ENCODE measurements at places on chromosomes 6 and 20.

DNA sequence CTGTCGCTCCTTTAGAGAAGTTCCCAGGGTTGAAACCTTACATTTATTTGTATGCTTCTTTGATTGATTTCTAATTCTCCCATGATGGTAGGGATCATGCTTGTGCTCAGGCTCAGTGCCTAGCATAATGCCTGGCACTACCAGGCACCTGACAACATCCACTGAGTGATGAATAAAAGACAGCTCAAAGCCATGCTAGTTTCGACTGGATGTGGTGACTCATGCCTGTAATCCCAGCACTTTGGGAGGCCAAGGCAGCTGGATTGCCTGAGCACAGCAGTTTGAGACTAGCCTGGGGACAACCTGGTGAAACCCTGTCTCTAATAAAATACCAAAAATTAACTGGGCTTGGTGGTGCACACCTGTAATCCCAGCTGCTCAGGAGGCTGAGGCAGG lies 11.6 kb upstream of the CD164 start:
- no peak for DNase-seq

DNA sequence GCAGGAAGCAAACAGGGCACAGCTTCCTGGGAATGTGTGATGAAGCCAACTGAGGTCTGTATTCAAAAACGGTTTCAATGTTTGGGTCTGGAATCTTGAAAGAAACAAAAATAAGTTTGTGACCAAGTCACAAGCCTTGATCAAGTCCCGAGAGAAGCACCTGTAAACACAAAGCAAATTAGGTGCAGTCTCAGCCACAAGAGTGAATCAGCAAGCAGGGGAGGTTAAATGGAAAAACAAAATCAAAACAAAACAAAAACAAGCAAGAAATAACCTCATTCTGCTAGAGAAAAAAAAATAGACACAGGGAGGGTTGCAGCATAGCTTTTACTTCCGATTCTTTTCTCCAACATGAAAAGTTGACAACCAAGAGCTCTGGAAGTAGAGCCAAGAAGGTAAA lies 201.7 kb downstream of the CLIC5 start:
- no peak for DNase-seq

DNA sequence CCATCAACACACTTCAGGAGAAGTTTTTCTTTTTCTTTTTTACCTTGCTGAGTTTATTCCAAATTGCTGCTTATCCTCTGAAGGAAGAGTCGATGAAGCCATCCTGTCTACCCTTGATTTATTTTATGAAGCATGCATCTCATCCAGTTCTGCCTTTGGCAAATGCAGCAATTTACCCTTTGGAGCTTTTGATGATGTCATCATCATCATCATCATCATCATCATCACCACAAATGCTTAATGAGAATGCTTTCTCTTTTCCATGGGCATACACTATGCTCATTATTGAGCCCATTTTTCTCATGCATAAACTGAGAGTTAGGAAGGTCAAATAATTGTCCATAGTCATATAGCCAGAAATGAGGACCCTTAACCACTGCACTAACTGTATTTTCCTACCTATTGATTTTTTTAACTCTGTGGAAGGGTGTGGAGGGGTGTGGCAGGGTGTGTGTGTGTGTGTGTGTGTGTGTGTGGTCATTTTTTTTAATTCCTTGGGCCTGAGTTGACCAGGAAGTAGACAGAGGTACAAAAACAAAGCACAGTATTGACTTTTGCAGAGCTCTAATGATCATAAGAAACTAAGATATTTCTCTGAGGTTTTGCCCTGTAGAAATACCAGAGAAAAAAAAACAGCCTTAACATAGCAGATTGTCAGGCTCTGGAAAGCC lies 82.8 kb downstream of the COL9A1 start:
- DNase-seq = no peak

DNA sequence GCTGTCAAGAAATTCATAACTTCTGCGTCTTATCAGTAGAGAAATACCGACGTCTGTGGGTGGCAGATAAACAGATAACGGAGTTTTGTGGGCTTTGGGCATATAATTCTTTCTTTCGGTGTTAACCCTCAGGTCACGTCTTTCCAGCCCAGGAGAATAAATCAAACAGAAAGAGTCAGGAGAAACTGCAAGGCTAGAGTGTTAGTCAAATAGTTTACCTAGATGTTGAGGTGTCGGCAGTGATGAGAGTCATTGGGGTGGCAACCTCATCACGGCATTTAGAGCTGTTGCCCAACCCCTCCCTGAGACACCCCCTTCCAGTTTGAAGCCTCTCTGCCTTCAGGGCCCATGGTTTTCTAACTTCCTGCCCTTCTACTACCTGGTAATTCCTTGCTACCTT lies 49.5 kb downstream of the ADTRP start:
- no peak for DNase-seq

GRCh38 chr20:64099086-64099786 lies 8.1 kb downstream of the NPBWR2 start:
- peak; percentile 44 for DNase-seq

DNA sequence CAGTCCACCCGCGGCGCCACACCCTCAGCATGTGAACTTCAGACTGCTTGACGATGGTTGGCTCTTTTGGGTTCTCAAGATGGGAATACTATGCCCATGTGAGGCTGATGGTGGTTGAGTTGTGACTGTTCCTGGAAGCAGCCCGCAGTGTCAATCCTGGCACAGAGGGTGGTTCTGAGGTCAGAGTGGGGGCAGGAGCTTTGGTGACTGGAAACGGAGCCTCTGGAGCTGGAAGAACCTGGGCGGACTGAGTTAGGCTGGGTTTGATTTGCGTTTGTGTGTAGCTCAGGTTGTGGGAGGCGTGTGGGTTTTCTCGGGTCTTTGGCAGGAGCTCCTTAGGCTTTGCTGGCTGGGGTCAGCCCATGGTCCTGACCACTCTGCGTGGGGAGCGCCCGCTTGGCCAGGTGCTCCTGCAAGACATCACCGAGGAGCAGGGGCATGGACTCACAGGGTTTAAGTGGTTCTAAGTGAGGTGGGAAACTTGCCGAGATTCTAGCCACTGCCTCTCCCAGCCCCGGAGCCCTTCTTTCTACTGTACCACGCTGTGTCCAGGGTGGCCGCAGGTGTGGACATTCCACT lies 37.3 kb upstream of the SLC22A1 start:
- no peak for DNase-seq

DNA sequence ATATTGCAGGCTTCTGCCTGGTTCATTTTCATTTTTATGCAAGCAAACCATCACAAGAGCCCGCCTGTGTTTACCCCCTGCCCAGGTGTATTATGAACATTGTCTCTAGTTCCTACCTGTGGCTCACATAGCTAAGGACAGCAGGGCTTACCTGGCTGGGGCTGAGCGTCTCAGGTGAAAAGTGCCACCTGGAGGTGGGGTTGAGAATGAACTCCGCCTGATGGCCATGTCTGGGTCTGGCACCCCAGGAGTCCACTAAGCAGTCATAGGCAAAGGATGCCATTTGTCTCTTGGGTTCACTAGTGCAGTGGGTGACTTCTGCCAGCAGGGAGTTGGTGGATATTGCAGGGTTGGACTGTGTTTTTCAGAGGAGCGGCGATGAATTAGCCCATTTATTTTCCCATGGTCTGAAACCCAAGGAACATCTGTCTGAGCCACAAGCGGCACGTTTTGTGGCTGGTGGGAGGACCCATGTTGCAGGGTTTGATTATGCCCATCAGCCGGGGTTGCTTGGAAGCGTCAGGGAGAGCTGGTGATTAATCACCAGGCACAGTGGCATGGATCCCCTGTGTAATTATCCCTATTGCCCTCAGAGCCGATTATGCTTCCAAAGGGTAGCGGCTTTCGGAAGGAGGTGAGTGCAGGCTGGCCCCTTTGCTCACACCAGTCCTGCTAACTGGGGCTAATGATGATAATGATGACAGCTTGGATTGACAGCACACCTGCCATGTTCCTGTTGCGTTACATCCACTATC lies 92.1 kb downstream of the CDH26 start:
- no peak for DNase-seq

- no peak for DNase-seq
Measured at GRCh38 chr6:110708295-110708950, 106.8 kb downstream of the CDK19 start.

- DNase-seq = no peak
Measured at GRCh38 chr20:17936761-17937732, 31.5 kb downstream of the SNX5 start.

DNA sequence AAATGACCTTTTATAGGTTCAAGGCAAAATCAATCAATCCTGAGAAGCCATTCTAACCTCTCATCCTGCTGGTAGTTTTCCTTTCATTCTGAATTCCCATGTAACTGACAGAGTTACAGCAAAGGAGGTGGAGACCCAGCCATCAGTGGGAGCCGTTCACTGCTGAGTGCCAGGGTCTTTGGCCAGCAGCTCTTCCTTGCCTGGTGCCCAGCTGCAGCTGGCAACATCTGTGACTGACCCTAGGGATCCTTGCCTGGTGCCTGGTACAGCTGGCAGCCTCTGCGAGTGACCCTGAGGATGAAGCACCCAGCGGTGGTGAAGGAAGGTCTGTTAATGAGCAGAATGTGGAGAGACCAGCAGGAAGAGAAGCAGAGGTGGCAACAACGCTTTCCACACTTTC lies 314.6 kb downstream of the THBS2 start:
- no peak for DNase-seq

- peak; percentile 5 for DNase-seq
Measured at GRCh38 chr20:21607971-21608725, 94.3 kb upstream of the NKX2-2 start.

- DNase-seq = no peak
Measured at GRCh38 chr6:90194371-90194841, 102.2 kb downstream of the BACH2 start.

- DNase-seq = no peak
Measured at GRCh38 chr20:61520893-61521460, 268.9 kb downstream of the CDH4 start.

DNA sequence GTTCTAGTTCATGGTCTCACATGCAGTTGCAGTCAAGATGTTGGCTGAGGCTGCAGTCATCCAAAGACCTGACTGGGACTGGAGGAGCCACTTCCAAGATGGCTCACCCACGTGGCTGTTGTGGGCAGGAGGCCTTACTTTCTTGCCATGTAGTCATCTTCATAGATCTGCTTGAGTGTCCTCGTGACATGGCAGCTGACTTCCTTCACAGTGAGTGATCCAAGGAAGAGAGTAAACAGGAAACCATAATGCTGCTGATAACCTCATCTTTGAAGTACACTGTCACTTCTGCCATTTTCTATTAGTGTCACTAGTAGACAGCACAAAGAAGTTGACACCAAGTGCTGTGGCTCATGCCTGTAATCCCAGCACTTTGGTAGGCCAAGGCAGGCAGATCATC lies 40.1 kb upstream of the AKIRIN2 start:
- no peak for DNase-seq

DNA sequence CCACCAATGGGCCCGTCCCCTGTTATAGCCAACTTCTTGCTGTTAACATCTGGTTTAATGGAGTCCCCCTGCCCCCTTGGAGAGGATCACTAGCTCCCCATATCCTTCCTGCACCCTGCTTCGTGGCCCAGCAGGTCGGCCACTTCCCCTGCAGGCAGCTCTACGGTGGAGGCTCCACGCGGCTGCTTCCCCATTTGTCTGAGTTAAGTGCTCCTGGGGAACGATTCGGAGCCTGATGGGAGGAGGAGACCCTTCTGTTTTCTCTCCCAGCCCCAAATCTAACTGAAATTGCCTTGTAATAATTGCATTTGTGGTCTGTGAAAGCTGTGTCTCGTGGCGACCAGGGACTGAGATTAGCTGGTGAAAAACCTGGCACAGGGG lies 74.6 kb downstream of the SULF2 start:
- no peak for DNase-seq

DNA sequence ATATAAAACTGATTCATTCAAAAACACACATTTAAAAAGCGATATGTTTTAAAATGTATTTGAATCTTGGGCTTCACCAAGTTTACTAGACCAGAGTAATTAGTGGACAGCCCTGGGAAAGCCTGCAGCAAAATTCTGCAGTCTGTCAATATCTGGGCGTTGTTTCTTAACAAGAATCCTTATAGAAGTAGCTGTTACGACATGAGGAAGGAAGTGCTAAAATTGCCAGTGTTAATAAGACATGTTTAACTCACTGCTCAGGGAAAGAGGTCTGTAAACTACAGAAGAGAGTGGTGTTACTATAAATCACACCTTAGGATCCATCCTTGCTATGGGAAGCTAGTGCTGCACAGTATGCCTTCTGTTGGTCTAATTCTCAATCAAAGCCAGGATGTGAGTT lies 120.6 kb downstream of the TBX18 start:
- DNase-seq = no peak

GRCh38 chr6:152461556-152461955 lies 175.6 kb downstream of the SYNE1 start:
- DNase-seq = no peak

DNA sequence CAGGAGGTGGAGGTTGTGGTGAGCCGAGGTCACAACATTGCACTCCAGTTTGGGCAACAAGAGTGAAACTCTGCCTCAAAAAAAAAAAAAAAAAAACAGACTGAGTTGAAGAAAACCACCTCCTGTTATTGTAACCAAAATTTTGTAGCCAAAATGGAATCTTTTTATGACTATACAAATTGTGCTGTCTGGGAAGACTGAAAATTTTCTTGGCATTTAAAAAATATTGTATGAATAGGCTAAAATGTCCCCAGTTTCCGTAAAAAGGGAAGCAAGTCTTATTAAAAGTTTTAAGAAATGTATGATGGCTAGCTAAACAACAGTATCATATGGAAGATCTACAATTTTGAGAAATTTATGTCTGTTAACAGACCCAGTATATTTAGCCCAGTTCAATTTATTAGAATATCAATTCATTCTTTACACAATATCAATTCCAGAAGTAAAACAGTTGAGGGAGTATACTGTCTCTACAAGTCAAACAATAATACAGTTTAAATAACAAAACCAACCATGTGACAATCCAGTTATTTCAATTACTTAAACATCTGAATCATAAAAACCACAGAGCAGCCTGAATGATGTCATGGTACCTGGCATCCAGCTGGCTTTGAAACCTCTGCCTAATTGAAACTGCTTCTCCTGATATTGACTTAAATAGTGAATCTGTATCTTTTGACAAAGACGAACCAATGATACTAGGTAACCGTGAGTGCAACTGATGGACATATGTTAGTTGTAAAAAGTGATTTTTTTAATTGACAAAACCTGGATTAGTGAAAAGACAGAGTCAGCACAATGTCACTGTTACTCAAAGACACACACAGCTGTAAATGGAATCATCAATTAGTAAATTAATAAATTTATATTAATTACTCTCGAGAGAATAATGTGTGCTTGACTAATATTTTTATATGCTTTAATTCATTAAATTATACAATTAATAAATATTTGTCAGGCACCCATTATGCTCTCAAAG lies 166.6 kb upstream of the MARCKS start:
- DNase-seq = peak; percentile 13

GRCh38 chr20:46063151-46063550 lies 26.6 kb downstream of the NCOA5 start:
- DNase-seq = no peak

- peak; percentile 80 for DNase-seq
Measured at GRCh38 chr6:128438393-128438792, 82.0 kb downstream of the PTPRK start.

DNA sequence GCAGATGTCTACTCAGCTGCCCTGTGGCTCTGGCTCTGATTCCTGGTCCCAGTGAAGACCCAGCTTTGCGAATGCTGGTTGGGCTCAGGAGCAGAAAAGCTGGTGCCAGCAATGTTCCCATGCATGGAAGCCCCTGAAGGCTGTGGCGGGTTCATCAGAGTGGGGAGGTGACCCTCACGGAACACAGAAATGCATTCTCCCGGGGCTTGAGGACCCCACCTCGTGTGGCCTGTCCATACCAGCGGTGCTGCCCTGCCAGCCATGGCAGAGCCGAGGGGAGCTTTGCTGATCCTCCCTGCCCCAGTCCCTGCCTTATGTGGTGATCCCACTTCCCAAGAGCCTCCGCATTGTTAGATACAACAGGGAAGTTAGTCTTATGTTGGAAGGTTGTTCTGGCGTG lies 157.7 kb upstream of the THBS2 start:
- no peak for DNase-seq

GRCh38 chr6:32291543-32291942 lies 67.7 kb upstream of the NOTCH4 start:
- DNase-seq = no peak

All from NCI-H446 treated with DMSO at 0.1 percent for 48 hours (cell line).